ENCODE measurements at places on chromosomes 1 and 21.

- DNase-seq: peak; percentile 59
Observed at GRCh38 chr1:36366091-36366661, 19.5 kb downstream of the STK40 start.

GRCh38 chr1:200653022-200653462 is 16.7 kb downstream of the DDX59 start:
- no peak for DNase-seq

DNA sequence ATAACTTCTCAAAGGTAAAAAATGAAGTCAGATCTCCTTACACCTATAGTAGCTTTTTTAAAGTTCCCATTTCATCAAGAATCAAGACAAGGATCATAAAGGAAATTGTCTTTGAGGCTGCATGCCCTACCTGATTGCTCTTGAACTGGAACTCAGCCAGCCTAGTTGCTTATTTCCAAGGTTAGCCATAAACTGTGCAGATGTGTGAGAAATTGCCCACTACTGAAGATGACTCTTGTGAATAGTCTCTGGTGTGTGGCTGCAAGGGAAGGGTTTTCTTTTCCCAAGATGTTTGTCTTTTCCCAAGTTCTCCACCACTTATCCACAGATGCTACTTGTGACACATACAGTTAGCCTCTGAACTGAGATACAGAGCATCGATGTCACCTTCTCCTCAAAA is 81.7 kb upstream of the DUSP10 start:
- DNase-seq: no peak

DNA sequence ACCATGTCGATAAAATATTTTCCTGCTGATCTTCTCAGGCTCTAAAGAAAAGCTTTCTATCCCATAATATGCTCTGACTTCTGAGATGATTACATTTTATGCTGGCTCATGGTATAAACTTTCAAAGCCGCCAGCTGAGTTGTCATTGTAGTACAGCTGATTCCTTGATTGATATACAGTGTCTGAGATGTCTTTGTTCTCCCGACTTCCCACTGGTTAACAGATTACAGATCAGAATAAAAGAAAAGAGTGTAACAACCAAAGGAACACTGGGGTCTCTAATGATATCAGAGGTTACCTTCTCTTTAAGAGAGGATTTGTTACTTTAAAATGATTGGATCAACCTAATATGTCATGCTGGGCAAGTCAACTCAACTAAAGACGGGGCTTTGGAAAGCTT is 485.4 kb upstream of the LRRC7 start:
- no peak for DNase-seq

DNA sequence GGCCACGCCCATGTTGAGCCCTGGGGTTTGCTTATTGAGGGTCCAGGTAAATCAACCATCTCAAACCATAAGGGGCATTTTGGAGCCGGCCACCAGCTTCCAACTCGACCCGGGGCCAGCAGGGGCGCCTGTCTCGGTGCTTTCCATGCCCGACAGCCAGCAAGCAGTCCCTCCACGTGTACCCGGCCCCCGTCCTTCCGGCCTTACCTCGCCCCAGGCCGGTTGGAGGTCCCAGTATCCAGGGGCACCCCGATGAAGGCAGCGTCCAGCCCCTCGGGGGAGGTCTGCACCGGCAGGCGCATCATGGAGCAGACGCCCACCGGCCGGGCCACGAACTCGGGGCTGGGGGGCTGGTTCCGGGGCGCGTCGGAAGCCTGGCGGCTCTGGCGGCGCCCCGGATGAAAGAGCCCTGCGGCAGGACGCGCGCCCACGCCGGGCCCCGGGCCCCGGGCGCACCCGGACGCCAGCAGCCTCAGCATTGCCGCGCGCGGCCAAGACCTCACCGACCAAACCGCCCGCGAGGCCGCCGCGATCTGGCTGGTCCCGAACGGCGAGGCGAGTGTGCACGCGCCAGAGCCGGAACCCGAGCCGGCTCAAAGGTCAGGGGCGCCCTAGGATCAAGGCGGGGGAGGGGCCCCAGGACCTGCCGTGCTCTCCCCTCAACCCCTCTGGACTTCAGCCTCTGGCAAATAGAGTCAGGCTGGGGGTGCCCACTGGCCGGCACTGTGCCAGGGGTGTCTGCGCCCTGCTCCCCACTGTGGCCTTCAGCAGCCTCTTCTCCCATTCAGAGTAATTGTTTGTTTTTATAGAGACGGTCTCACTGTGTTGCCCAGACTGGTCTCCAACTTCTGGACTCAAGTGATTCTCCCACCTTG is at the start of gene AGMAT:
Gene AGMAT, minus strand, starts transcription at position 563 of the 875 bp plus-strand sequence. Its CDS starts 84 bp downstream, at position 479.
- DNase-seq: peak; percentile 19

DNA sequence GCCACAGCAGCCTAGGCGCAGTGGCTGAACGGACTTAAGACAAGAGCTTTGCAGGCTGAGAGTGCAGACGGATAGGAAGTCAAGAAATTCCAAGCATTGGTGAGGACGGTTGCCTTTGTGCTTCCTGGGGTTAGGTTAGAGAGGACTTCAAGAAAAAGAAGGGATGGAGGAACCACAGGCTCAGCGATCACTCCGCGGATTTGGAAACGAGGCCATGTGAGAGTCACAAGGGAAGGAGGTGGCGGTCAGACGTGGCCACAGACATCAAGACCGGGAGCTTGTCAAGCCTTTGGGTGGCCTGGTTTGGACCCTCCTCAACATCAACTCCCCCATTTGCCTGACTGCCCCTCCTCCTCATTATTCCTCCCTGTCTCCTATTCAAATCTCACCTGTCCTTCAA is 62.3 kb downstream of the NID1 start:
- no peak for DNase-seq

DNA sequence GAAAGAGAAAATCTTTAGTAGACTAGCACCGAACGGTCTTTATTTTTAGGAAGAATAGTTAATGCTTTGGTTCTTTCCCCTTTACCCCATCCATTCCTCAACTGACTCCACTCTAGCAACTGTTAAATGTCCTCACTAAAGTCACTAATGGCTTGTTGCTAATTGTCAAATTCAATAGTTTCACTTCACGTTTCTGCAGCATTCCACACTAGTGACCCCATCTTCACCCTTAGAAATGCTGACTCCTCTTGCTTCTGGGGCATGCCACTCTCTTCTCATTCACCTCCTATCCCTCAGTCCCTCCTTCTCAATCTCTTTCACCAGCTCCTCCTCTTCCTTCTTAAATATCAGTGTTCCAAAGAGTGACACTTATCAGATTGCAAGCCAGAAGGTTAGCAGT is 19.4 kb upstream of the CADM3 start:
- DNase-seq: no peak

GRCh38 chr1:115280064-115280463 is 58.0 kb downstream of the NGF start:
- DNase-seq: no peak

GRCh38 chr1:225146478-225146877 is 217.0 kb downstream of the DNAH14 start:
- no peak for DNase-seq

- DNase-seq: no peak
Observed at GRCh38 chr1:51302270-51302669, 28.1 kb downstream of the TTC39A start.

DNA sequence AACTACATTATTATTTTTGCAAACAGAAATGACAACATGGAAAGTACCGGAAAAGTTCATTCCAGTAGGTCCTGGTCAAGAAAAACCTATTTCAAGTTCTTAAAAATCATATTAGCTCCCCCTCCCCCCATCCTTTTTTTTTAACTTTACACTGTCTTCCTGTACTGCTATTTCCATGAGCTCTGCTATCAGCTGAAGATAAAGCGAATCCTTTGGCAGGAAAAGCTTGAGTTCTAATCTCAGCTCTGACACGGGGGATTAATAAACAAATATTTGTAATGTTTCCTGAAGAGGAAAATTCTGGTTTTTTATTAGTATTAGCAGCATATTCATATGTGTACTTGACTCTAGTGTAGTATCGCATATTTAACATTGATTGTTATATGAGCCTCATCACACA is 190.7 kb upstream of the ESRRG start:
- DNase-seq: no peak

DNA sequence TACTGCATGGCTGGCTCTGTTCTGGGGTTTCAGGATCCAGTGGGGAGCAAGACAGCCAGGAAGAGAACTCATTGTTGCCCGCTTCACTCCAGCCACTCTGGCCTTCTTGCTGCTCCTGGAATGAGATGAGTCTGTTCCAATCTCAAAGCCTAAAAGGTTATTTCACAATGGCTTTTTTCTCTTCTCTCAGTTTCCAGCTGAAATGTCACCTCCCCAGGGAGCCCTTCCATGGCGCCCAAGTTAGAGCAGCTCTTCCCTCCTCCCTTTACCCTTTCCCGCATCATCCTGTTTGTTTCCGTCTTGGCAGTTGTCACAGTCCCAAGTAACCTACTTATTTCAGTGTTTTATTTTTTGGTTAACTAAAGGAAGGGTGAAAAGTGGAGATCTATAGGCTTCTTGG is 15.8 kb downstream of the PLA2G2A start:
- DNase-seq: no peak

DNA sequence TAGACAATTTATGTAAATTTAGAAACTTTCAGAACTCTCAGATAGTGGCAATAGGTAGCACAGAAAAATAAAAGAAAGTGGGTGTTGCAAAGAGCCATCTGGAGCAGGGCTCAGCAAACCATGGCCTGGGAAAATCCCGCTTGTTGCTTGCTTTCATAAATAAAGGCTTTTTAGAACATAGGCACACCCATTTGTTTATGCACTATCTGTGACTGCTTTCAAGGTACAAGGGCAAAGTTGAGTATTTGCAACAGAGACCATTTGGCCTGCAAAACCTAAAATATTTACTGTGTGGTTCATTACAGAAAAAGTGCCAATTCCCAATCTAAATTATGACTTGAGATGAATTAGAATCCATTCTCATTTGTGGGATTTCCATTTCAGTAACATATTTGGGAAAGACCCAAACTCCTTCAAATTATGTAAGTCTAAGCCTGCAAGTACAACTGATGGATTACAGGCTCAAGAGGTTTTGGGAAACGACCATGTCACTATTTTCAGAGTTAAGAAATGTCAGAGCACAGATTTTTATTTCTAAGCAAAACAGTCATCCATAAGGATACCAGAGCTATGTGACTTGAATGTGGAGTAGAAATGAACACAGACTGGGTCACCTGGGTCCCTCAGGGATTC is 43.5 kb upstream of the DPT start:
- no peak for DNase-seq

DNA sequence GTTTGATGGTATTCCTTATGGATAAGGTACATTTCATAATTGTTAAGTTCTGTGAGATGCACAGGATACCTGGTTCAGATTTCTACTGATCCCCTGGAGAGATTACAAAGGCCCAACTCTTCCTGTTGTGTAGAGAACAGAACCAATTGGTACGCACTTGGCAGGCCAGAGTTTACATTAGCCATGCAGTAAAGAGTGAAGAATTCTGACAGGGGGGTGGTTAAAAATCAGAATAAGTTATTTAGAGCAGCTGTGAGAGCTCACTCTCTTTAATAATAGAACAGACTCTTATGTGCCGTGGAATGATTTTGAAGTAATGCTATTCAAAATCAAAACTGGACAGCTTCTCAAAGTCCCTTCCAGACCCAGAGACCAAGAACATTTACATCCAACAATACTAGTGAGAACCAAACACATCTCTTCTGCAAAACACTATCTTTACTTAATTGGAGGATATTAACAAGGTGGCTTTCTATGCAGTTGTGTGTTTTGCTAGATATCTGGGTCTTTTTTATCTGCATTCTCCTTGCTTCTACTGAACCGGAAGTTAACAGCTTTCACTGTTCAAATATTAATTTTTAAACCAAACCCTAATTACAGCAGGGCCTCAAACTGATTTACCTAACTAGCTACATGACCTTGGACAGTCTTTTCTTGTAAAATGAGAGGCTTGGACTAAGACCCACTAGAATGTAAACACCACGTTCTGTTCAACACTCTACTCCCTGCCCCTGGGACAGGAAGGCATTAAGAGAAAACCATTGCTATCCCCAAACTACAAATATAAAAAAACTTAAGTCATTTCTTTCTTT is 4.0 kb downstream of the USP24 start:
- DNase-seq: no peak

DNA sequence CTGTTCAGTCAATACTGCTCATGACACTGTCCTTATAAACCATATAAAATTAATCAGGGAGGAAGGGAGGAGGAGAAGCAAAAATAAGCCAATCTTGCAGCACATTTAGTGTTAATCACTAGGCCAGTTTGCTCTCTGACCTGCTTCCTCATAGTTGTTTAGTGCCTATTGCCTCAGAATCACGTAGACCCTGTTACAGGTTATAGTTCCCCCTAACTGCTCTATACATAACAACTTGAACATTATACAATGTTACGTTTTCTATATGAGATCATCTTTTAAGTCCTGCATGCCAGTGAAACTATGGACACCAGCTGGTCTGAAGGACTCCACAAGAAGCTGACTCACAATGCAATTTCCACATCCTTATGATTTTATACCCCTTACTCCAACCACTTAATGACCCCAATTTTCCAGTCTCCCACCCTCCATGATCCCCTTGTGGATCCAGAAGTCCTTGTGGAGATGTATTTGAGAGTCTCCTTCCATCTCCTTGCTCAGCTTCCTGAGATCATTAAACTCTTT is 34.9 kb upstream of the TACSTD2 start:
- no peak for DNase-seq

DNA sequence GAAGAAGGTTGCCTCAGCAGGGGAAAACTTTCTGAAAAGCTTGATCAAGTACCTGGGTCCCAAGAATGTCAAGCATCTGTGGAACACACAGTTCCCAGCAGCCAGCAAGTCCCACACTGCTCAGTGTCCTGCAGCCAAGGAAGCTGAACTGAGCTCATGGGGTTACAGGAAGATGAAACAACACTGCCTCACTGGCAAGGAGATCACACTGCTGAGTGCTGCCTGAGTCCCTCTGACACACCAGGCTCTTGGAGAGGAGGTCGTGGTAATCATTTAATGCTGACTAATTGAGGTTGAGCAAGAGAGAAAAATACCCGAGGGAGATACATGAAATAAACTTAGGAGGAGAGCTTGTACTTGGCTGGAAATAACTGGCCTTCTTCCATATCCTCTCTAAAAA is 75.2 kb downstream of the MPZL1 start:
- no peak for DNase-seq

- DNase-seq: no peak
Observed at GRCh38 chr1:234973426-234974250, 155.0 kb downstream of the TOMM20 start.

DNA sequence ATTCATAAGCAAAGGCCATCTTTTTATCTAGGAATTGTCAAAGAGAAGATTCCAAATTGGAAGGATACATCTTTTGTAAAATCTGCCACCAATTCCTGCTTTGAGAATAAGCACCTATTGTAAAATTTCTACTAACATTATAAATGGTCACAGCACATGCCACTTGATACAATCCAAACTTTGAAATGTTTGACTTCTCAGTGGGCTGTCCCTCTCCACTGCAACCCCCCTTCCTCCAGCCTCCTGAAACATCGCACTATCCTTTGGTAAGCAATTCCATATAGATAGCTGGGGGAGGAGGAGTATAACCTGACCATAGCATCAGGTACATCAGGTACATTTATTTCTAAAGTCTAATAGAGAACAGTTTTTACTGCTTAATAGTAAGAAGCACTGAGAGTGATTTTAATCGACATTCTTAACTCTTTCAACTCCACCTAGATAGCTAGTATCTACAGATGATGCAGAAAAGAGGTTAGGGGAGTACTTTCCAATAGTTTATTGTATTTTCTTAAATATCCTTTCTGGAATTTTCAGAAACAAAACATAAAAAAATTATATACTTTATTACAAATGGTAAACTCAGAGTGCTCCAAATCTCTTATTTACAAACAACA is 2.9 kb downstream of the JUN start:
- DNase-seq: peak; percentile 15
